T47D (cell line): ENCODE measurements at places on chromosomes 1 and 21.

DNA sequence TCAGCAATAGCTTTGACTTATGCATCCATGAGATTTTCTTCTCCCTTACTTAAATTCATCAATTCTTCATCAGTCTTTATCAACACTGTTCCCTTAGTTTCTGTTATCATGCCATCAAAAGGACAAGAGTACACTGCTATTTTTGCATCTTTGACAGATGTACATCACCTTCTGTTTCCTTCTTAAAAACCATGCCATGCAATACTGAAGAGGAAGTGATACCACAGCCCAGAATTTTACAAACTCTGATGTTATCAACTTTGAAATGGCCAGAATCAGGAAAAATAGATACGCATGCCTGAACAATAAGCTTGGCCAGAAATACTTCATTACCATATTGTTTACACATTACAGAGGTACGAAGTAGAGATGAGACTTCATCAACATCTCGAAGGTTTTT, 21.1 kb downstream of the FMO5 start:
- no peak for DNase-seq

- no peak for DNase-seq
These were observed 95.0 kb upstream of the GORAB start for GRCh38 chr1:170436928-170437327.

DNA sequence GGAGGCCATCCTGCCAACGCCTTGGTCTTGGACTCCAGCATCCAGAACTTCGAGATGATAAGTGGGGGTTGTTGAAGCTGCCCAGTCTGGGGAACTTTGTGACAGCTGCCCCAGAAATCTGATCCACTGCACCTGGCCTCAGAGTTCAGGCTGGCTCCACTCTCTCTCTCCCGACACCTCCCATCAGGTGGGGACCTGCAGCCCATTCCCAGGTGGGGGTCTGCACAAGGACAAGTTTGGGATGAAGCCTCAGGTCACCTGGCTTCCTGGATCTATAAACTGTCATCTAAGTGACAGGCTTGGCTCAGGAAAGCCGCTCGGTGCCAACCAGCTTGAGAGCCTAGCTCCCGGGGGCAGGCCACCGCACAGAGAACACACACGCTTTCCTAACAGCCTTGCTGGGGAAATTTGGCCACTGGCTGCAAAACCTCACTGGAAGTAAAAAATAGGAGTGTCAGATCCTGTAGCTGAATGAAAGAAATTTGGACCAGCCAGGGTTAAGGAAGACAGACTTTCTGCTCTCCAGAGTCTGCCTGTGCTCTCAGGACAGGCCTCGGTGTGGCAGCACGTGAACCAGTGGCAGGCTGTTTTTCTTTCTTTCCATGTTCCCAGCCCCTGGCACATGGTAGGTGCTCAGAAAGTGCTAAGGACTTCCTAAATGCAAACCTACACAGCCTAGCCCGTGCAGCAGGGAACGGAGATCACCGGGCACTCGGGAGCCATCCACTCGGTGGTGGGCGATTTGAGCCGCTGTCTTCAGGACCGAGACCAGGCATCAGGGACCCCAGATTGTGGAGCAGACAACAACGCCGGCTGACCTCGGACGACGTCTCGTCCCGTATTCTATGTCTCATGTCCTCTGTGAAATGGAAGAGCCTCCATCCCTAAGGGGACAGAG, 42.6 kb upstream of the LBR start:
- DNase-seq, result peak; percentile 51

DNA sequence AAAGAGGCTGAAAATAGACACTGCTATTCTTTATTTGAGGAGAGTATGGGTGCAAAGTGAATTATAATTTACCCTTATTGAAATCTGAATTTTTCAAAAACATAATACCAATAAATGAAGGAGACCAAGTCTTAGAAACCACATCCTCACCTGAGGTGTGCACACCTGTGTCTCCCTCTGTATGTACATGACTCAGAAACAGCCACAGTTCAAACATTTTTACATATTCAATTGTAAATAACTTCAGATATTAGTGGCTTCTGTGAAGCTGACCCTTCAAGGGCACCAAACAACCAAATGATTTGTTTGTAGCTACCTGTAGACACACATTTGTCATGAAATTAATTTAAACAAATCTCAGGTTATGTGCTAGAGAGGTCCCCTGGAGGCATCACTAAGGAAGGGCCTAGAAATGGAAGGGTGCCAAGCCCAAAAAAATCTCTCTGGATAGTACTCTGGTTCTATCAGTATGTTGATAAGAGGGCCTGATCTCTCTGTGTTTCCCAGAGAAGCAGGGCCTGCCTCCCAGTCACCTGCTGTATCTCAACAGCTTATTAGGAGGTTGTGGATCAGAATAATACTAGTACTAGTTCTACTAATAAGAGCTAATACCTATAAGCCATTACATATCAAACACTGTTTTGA, 28.1 kb downstream of the ERI3 start:
- DNase-seq, result no peak

- no peak for DNase-seq
These were observed 27.3 kb downstream of the OPTC start for GRCh38 chr1:203521074-203521794.
